ENCODE measurements at places on chromosomes 12 and 14. TPM values are rescaled to one million over a fixed set of nuclear protein-coding genes. Genes with fewer than 3 reads are reported as not detected.

DNA sequence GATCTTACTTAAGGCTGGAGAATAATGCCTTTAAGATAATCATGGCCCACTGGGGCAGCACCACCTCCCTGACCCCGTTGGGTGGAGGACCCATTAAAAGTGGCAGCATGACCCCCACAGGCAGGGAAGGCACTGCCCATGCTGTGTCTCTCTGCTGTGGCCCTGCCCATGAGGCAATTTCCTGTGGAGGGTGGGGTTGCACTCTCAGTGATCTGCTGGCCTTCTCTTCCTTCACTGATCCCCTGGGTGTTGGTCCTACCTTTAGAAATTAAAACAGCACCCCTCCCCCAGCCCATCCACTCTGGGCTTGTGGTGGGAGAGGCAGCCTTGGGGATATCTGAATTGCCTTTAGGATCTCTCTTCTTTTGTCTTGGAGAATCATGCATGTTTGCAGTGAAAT, 17.3 kb downstream of the KLRK1 start:
- no peaks in the 10 kb centered on the region for H3K27me3 ChIP-seq
- no peak overlapping the region for H3K4me3 ChIP-seq
- H3K4me1 ChIP-seq = no peaks in the 10 kb centered on the region
- H3K27ac ChIP-seq = no peak overlapping the region
- no peak for DNase-seq

The FBXW8 gene
- total RNA-seq = 4.5 TPM

DNA sequence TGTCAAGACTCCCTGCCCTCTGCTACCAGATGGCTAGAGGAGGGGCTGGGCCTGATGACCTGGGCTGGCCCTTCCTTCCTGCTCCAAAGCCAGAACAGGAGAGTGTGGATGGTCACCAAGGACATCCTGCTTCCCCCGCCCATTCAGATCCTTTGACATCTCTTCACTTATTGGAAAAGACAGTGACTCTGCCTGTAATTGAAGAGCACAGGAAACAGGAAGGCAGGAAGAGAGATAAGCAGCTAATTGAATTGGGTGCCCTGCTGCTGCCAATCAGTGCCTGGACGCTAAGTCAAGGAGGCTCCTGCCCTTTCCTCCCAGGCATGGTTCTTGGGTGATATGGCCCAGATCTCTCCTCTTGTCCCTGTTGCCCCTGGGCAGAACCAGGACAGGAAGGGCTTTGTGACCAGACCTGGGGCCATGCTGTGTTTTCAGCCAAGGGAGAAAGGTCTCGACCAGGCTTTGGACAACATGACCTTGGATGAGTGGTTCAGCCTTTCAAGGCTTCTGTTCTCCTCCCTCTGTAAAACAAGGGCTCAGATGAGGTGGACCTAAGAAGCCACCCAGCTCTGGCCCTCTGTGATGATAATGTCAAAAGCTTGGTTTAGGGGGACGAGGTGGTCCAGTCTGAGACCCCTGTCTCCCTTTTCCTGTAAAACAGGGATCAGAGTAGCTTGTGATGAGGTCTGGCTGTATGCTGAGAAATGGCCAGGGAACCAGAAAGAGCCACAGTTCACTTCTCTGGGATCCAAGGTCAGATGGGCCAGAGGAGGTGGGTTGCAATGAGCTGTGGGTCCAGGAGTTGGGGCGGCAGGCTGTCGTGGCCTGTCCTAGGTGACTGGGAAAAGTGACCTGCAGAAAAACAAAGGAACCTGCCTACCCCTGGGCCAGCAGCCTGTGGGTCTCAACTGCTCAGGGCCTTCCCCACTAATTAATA, 38.8 kb downstream of the FAM222A start:
- H3K27ac ChIP-seq = no peak overlapping the region
- H3K4me3 ChIP-seq = no peak overlapping the region
- H3K4me1 ChIP-seq = no peaks in the 10 kb centered on the region
- DNase-seq = peak; percentile 26
- H3K36me3 ChIP-seq = no peaks in the 10 kb centered on the region

GRCh38 chr12:63958876-63959580, 114.5 kb downstream of the SRGAP1 start:
- H3K36me3 ChIP-seq = no peaks in the 10 kb centered on the region
- H3K27ac ChIP-seq = no peak overlapping the region
- H3K4me3 ChIP-seq = no peak overlapping the region
- H3K27me3 ChIP-seq = no peaks in the 10 kb centered on the region
- H3K4me1 ChIP-seq = no peaks in the 10 kb centered on the region

GRCh38 chr12:7433276-7433822, 10.6 kb downstream of the CD163L1 start:
- no peaks in the 10 kb centered on the region for H3K36me3 ChIP-seq
- H3K27ac ChIP-seq = no peak overlapping the region
- H3K27me3 ChIP-seq = peaks cover 6% of the 10 kb centered on the region
- DNase-seq = no peak

- no peak for DNase-seq
- H3K27ac ChIP-seq = no peak overlapping the region
- H3K4me1 ChIP-seq = no peaks in the 10 kb centered on the region
Measured at GRCh38 chr12:84723988-84724387, 188.6 kb downstream of the SLC6A15 start.

- H3K4me3 ChIP-seq = no peak overlapping the region
- DNase-seq = no peak
- H3K36me3 ChIP-seq = no peaks in the 10 kb centered on the region
- H3K27me3 ChIP-seq = no peaks in the 10 kb centered on the region
- H3K27ac ChIP-seq = no peak overlapping the region
Measured at GRCh38 chr12:69007855-69008351, 74.9 kb upstream of the CPM start.

- DNase-seq = no peak
- no peaks in the 10 kb centered on the region for H3K36me3 ChIP-seq
- no peak overlapping the region for H3K4me3 ChIP-seq
- no peaks in the 10 kb centered on the region for H3K27me3 ChIP-seq
Measured at GRCh38 chr14:66111891-66112290, 374.3 kb upstream of the CCDC196 start.

- no peaks in the 10 kb centered on the region for H3K27me3 ChIP-seq
- no peaks in the 10 kb centered on the region for H3K4me1 ChIP-seq
- no peaks in the 10 kb centered on the region for H3K36me3 ChIP-seq
- H3K4me3 ChIP-seq = no peak overlapping the region
Measured at GRCh38 chr14:24390701-24391468, 7.9 kb upstream of the NYNRIN start.

Measured in right lobe of liver (tissue), 6 donors.